ENCODE measurements at places on chromosomes 1 and 21.
A peak's percentile ranks its signal among the peaks of the same experiment; 100 is the strongest.

DNA sequence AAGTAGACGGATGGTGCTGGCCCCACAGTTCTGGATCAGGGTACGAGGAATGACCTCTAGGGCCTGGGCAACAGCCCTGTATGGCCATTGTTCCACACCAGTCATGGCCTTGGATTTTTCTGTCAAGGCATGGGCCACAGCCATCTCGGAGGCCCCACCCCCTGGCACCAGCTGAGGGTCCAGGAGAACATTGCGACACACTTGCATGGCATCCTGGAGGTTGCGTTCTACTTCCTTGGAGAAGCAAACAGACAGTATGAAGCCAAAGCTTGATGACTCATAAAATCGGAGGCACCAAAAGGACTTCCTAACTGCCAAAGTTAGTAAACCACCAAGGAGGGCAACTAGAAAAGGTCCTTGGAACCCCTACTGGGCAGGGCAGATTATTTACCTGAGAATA lies 11.9 kb upstream of the VHLL start:
- DNase-seq, result no peak

- DNase-seq, result no peak
Measured at GRCh38 chr1:56773341-56774066, 45.7 kb downstream of the FYB2 start.

DNA sequence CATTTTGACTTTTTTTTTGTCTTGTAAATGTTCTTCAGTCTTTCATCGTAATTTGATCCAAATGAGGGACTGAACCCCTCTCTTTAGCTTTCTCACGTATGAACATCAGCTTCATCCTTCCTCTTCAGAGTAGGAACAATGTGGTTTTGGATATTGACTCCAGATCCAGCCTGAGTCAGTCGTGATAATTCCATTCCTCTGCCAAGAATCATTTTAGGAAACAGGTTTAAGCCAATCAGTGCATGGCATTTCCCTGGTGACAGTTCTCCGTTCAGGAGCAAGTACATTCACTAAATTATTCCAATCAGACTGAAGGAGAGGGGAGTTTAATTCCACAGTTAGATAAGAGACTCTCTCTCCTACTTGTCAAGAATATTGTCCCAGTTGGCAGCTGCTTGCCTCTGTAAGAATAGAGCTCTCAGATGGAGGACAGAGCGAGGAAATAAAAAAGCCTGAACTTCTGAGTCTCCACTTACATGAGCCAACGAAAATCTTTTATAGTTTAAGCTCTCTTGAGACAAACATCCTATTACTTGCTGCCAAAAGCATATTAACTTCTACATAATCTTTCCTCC lies 18.6 kb downstream of the RHOU start:
- DNase-seq, result no peak

- no peak for DNase-seq
Measured at GRCh38 chr1:212367474-212368072, 47.1 kb downstream of the PACC1 start.

GRCh38 chr1:66048011-66048410 lies 255.3 kb downstream of the PDE4B start:
- no peak for DNase-seq

- DNase-seq, result no peak
Measured at GRCh38 chr1:87951852-87952251, 623.2 kb downstream of the LMO4 start.

GRCh38 chr1:205530116-205530515 lies 25.6 kb downstream of the CDK18 start:
- DNase-seq, result no peak

- peak; percentile 11 for DNase-seq
Measured at GRCh38 chr21:23162198-23162946, 2164.2 kb downstream of the NCAM2 start.

Measured in NCI-H774 (cell line).